ENCODE measurements at places on chromosomes 7 and 10. TPM values are rescaled to one million over a fixed set of nuclear protein-coding genes. Genes with fewer than 3 reads are reported as not detected.

EPO gene
- total RNA-seq: not detected

DRGX gene
- total RNA-seq: 0.33 TPM

IGFBP3 gene
- total RNA-seq: 120 TPM

HYAL4 gene
- 0.98 TPM for total RNA-seq

AIFM2 gene
- 39.0 TPM for total RNA-seq

SP8 gene
- not detected for total RNA-seq

TEX47 gene
- not detected for total RNA-seq

TMEM236 gene
- total RNA-seq: not detected

PIP gene
- total RNA-seq: not detected

CDH23 gene
- total RNA-seq: not detected

PAPSS2 gene
- total RNA-seq: 17.3 TPM

DNA sequence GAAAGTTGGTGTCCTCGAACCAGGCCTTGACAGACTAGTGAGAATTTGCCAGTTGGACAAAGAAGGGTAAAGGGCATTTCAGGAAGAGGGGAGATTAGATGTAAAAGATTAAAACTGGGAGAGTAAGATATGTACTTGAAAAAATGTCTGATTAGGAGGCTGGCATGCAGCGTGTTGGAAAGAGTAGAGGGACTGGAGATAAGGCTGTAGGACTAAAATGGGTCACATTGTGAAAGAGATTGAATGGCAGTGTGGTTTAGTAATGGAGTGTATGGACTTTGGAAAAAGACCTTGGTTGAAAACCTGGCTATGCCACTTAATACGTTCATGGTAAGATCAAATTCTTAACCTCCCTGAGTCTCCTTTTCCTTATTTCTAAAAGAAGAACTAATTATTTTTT, 14.1 kb downstream of the CREM start:
- no peaks in the 10 kb centered on the region for H3K4me1 ChIP-seq
- no peak overlapping the region for H3K4me3 ChIP-seq
- no peaks in the 10 kb centered on the region for H3K27me3 ChIP-seq
- H3K36me3 ChIP-seq: no peaks in the 10 kb centered on the region
- no peak overlapping the region for H3K27ac ChIP-seq

DNA sequence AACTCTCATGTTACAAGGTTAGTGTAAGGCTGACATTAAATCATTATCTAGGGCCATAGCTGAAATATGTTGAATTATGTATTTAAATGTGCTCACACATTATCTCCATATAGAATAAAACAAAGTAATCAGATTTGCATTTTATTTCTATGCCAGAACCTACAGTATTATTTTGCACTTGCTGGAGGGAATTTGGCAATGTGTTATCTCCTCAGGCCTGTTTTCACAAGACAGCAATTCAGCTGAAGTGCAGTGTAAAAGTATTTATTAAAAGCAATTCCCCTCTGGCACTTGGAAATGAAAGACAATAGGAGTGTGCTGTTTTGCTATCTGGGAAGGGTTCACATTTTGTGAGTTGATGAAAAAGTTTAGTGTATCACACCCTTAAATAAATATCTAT, 276.3 kb downstream of the DNAJB9 start:
- H3K36me3 ChIP-seq: no peaks in the 10 kb centered on the region
- no peaks in the 10 kb centered on the region for H3K27me3 ChIP-seq
- H3K4me3 ChIP-seq: no peak overlapping the region
- H3K4me1 ChIP-seq: no peaks in the 10 kb centered on the region
- no peak overlapping the region for H3K27ac ChIP-seq

GRCh38 chr7:142879060-142879459, 6.5 kb downstream of the TRPV6 start:
- H3K27ac ChIP-seq: no peak overlapping the region
- H3K4me3 ChIP-seq: no peak overlapping the region
- DNase-seq: no peak
- H3K36me3 ChIP-seq: no peaks in the 10 kb centered on the region
- H3K4me1 ChIP-seq: no peaks in the 10 kb centered on the region
- peaks cover 22% of the 10 kb centered on the region for H3K27me3 ChIP-seq

- H3K27me3 ChIP-seq: no peaks in the 10 kb centered on the region
- H3K36me3 ChIP-seq: no peaks in the 10 kb centered on the region
- H3K4me3 ChIP-seq: no peak overlapping the region
- H3K27ac ChIP-seq: no peak overlapping the region
Observed at GRCh38 chr7:3134745-3135144, 91.1 kb upstream of the CARD11 start.

DNA sequence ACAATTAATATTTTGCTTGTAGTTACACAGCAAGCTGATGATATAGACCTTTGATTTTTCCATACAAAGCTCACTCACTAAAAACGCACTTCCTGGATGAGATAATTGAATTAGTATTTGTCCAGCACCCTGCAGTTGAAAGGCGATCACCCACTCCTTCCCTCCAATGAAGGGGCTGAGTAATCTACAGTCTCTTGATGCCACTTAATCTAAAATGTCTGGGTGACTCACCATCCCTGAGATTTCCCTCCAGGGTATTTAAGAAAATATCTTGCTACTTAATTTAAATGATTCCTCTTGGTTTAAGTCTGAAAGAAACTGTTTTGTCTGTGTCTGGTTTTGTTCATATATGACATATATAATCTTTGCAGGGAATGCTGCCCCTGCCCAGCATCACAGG, 515.3 kb downstream of the GRID1 start:
- H3K27me3 ChIP-seq: no peaks in the 10 kb centered on the region
- H3K27ac ChIP-seq: no peak overlapping the region
- no peak overlapping the region for H3K4me3 ChIP-seq
- no peak for DNase-seq
- H3K4me1 ChIP-seq: no peaks in the 10 kb centered on the region
- H3K36me3 ChIP-seq: no peaks in the 10 kb centered on the region

GRCh38 chr7:74181821-74182220, 7.7 kb downstream of the EIF4H start:
- H3K36me3 ChIP-seq: peaks cover 47% of the 10 kb centered on the region
- no peaks in the 10 kb centered on the region for H3K27me3 ChIP-seq
- no peak overlapping the region for H3K27ac ChIP-seq
- peaks cover 14% of the 10 kb centered on the region for H3K4me1 ChIP-seq

DNA sequence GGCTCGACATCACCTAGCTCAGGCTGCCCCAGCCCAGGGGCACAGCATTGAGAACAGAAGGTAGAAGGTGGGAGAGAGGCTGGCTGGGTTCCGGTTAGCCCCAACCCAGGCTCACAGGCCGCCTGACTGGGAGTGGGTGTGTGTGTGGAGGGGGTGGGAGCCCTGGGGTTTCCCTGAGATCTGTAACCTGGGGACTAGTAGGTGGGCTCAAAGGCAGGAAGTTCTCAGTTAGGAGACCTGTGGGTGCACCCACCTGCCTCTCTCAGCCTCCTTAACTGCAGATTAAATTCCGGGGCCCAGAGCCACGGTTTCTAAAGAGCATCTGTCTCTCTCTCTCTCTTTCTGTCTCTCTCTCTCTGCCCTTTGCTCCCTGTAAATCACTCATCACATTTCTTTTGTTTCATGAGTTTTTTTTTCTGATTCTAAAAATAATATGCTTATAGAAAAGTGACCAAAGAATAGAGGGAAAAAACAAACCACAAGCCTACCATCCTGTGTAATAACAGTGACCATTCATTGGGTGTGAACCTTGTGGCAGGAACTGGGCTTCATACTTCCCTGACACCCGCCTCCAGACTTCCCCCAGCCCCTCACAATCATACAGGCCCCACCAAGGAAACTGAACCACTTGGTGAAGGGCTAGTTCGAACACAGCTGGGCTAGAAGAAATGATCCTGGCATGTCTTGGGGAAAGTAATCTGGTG, 83.4 kb upstream of the SMNDC1 start:
- no peak overlapping the region for H3K27ac ChIP-seq
- H3K4me3 ChIP-seq: no peak overlapping the region
- no peaks in the 10 kb centered on the region for H3K4me1 ChIP-seq
- H3K36me3 ChIP-seq: no peaks in the 10 kb centered on the region
- DNase-seq: no peak

- H3K36me3 ChIP-seq: no peaks in the 10 kb centered on the region
- no peaks in the 10 kb centered on the region for H3K27me3 ChIP-seq
- H3K27ac ChIP-seq: no peak overlapping the region
- H3K4me1 ChIP-seq: peaks cover 22% of the 10 kb centered on the region
- no peak overlapping the region for H3K4me3 ChIP-seq
- DNase-seq: peak; percentile 60
Observed at GRCh38 chr7:98165827-98166667, 45.2 kb upstream of the BHLHA15 start.

DNA sequence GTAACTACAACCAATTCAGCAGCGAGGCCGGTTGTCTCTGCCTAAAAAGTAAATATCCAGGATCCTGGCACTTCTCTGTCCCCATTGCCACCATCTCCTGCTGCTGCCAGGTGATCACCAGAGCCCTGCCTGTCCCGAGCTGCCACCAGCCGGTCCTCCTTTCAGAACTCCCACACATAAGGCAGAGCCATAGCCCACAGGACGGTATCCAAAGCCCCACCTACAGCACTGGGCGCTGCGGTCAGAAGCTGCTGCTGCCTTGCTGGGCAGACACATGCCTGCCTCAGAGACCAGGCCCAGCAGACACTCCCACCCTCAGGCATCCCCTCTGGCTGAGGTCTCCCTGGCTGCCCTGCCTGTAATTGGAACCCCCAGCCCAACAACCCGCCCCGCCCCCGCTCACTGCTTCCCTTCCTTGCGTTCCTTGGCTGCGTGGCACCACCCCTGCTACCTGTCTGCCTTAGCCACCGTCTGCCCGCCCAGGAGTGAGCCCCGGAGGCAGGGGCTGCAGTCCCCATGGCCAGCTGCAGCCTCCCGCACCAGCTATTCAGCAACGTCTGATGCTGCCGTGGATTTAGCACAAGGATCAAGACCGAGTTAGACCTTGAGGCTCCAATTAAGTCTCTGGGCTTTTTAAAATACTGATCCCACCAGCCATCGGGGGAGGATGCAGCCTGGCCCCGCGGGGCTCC, 100.7 kb downstream of the CYTH3 start:
- no peak overlapping the region for H3K27ac ChIP-seq
- H3K4me3 ChIP-seq: no peak overlapping the region
- H3K27me3 ChIP-seq: no peaks in the 10 kb centered on the region
- H3K4me1 ChIP-seq: peaks cover 17% of the 10 kb centered on the region
- peaks cover 9% of the 10 kb centered on the region for H3K36me3 ChIP-seq

DNA sequence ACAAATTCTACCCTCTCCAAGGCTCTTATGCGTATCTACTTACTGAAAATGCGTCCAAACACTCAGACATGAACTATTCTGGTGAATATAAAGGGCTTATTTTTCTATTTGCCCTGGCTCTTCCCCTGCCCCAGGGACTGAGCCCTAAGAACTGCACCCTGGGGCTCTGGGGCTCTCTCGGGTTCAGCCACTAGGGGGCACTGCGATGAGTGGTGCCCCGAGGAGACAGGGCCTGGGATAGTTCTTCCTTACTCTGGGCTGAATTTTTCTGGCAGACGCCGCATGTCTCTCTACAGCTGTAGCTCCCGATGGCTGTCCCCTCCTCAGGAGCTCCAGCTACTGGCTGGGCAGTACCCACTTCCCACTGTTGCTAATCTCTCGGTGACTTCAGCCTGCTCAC, 30.8 kb upstream of the GSDME start:
- peaks cover 13% of the 10 kb centered on the region for H3K4me1 ChIP-seq
- no peak for DNase-seq
- no peaks in the 10 kb centered on the region for H3K27me3 ChIP-seq
- no peak overlapping the region for H3K27ac ChIP-seq
- H3K4me3 ChIP-seq: no peak overlapping the region
- H3K36me3 ChIP-seq: no peaks in the 10 kb centered on the region

GRCh38 chr10:105075031-105075430, 433.9 kb downstream of the SORCS3 start:
- no peaks in the 10 kb centered on the region for H3K36me3 ChIP-seq
- H3K4me1 ChIP-seq: no peaks in the 10 kb centered on the region
- H3K27me3 ChIP-seq: no peaks in the 10 kb centered on the region
- no peak overlapping the region for H3K4me3 ChIP-seq

GRCh38 chr10:70738761-70739121, 46.4 kb downstream of the TBATA start:
- no peak overlapping the region for H3K27ac ChIP-seq
- no peak for DNase-seq
- H3K27me3 ChIP-seq: no peaks in the 10 kb centered on the region
- H3K36me3 ChIP-seq: no peaks in the 10 kb centered on the region

DNA sequence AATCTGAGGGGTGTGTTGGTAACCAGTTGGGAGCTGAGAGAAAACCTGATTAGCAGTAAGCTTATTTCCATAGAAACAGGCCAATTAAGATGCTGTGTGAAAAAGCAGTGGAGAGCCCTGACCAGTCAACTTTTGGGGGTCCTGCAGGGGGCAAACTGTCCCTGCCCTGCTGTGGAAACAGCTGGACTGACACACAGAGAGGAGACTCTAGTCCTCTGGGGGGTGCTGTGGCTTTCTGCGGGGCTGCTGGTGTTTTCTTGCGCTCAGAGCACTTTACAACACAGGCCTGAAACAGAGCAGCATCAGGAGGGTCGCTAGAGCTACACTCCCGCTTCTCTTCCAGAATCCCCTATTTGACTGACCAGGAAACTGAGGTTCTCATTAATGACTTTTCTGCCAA, 546.9 kb upstream of the GALNT17 start:
- H3K4me1 ChIP-seq: no peaks in the 10 kb centered on the region
- no peak for DNase-seq
- H3K27me3 ChIP-seq: no peaks in the 10 kb centered on the region
- no peaks in the 10 kb centered on the region for H3K36me3 ChIP-seq

GRCh38 chr7:496528-497295, 22.9 kb downstream of the PDGFA start:
- H3K4me3 ChIP-seq: no peak overlapping the region
- no peaks in the 10 kb centered on the region for H3K27me3 ChIP-seq
- H3K27ac ChIP-seq: no peak overlapping the region
- no peaks in the 10 kb centered on the region for H3K36me3 ChIP-seq
- H3K4me1 ChIP-seq: no peaks in the 10 kb centered on the region

- no peak overlapping the region for H3K27ac ChIP-seq
- no peak overlapping the region for H3K4me3 ChIP-seq
- H3K4me1 ChIP-seq: no peaks in the 10 kb centered on the region
- DNase-seq: no peak
- no peaks in the 10 kb centered on the region for H3K27me3 ChIP-seq
Observed at GRCh38 chr7:158272509-158273137, 315.0 kb downstream of the PTPRN2 start.

DNA sequence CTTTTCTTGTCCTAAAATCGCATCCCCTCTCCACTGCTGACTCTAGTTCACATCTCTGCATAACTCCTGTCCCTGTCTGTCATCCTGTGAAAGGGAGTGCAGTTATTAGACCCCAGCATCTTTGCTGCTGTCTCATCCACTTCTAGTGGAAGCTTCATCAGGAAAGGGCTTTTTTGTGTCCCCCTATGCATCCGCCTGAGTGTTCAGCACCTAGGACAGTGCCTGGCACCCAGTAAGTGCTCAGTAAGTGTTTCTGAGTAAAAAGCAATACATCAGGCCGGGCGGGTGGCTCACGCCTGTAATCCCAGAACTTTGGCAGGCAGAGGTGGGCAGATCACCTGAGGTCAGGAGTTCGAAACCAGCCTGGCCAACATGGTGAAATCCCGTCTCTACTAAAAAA, 211.8 kb upstream of the FOXK1 start:
- no peaks in the 10 kb centered on the region for H3K4me1 ChIP-seq
- H3K36me3 ChIP-seq: no peaks in the 10 kb centered on the region
- H3K27ac ChIP-seq: no peak overlapping the region
- H3K4me3 ChIP-seq: no peak overlapping the region
- DNase-seq: no peak
